ENCODE measurements at places on chromosomes 7 and 10.
A peak's percentile ranks its signal among the peaks of the same experiment; 100 is the strongest.

DNA sequence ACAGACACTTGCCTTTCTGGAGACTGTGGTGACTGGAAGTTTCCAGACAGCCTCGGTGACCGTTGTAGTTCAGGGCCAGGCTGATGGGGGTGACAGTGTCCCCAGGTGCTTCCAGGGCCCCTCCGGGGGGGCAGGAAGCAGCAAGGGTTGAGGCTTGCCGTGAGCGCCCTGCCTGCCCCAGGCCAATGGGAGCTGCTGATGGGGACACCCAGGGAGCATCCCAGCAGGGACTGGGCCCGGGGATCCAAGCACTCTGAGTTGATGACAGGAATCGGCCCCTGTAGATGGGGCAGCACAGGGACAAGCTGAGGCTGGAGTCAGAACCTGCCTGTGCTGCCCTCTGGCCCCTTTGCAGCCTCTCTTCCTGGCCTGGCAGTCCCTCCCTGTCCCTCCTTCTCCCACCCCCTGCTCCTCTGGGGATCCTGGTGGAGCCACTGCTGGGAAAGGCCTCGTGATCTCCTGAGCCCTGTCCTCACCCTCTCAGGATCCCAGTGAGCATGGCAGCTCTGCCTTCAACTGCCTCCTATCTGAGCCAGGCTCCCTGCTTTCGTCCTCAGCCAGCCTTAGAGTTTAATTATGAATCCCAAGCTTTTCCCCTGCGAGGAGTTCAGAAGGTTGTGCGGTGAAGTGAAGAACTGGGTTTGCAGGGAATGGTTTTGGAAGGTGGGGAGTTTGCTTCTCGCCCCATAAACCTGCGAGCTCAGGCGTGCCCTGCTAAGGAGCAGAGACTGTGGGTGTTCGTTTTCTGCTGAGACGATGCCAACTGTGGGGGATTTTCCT is 84.7 kb downstream of the ADCY1 start:
- no peak for DNase-seq
- H3K4me3 ChIP-seq = no peak overlapping the region
- H3K27me3 ChIP-seq = no peaks in the 10 kb centered on the region
- H3K4me1 ChIP-seq = no peaks in the 10 kb centered on the region
- no peak overlapping the region for H3K27ac ChIP-seq
- no peaks in the 10 kb centered on the region for H3K36me3 ChIP-seq

- H3K27me3 ChIP-seq = no peaks in the 10 kb centered on the region
- DNase-seq = no peak
Measured at GRCh38 chr10:73581918-73582317, 9.2 kb downstream of the USP54 start.

- no peaks in the 10 kb centered on the region for H3K36me3 ChIP-seq
- H3K4me1 ChIP-seq = peaks cover 4% of the 10 kb centered on the region
- H3K4me3 ChIP-seq = no peak overlapping the region
- no peak overlapping the region for H3K27ac ChIP-seq
Measured at GRCh38 chr10:68586606-68587305, 26.6 kb downstream of the TET1 start.

DNA sequence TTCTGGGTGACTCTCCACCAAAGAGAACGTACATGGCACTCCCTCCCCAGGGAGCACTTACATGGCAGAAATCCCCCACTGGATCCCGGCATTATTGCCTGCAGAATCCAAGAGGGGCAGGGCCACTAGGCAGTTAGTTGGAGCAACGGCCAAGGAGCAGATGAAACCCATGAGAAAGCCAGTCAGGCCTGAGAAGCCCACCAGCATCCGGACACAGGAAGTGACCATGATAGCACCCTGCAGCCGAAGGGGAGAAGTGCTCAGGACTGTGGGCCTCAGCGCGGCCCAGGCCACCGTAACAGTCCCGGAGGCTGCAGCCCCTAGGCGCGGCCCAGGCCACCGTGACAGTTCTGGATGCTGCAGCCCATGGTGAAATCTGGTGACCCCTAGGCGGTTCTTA is 43.5 kb downstream of the STRA8 start:
- H3K27me3 ChIP-seq = peaks cover 16% of the 10 kb centered on the region
- H3K4me3 ChIP-seq = no peak overlapping the region
- no peak overlapping the region for H3K27ac ChIP-seq
- H3K4me1 ChIP-seq = peaks cover 14% of the 10 kb centered on the region

DNA sequence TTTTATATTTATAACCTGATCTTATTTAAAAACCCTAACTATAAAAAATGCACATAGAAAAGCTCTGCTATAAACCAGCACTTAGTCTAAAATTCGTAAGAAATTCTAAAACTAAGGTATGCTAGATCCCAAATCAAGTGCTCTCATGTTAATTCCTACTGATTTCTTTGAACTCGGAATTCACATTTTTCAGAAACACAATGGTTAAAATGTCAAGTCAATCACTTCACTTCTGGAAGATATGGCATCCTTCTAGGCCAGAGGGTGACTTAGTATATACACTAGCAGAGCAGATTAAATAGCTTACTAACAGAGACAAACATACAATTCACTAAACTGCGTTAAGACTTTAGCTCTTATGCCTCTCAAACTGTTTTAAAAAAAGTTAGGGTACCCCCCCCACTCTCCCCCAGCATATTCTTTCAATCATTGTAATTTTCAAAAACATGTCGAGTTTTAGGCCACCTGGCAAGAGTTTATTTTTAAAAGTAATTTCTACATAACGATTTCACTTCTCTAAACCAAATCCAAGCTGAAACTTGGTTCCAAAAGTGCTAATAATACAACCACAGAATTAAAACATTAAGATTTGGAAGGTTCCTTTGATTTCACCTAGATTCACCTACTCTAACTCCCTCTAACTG is 129.4 kb downstream of the NRBF2 start:
- peaks cover 57% of the 10 kb centered on the region for H3K4me1 ChIP-seq
- H3K27ac ChIP-seq = peak overlapping the region; percentile 64
- no peaks in the 10 kb centered on the region for H3K27me3 ChIP-seq

- no peak overlapping the region for H3K4me3 ChIP-seq
- H3K27me3 ChIP-seq = no peaks in the 10 kb centered on the region
- H3K36me3 ChIP-seq = peaks cover 90% of the 10 kb centered on the region
Measured at GRCh38 chr10:99711129-99711719, 20.7 kb downstream of the COX15 start.

- H3K4me1 ChIP-seq = peaks cover 53% of the 10 kb centered on the region
- peak; percentile 46 for DNase-seq
- H3K4me3 ChIP-seq = peak overlapping the region; percentile 95
- peaks cover 44% of the 10 kb centered on the region for H3K36me3 ChIP-seq
- peak overlapping the region; percentile 100 for H3K27ac ChIP-seq
Measured at GRCh38 chr7:100539436-100540006, 518 bp downstream of the AGFG2 start.

- H3K4me3 ChIP-seq = no peak overlapping the region
- no peak overlapping the region for H3K27ac ChIP-seq
- DNase-seq = no peak
- no peaks in the 10 kb centered on the region for H3K36me3 ChIP-seq
Measured at GRCh38 chr7:111853201-111853990, 291.1 kb upstream of the IMMP2L start.

- H3K4me3 ChIP-seq = no peak overlapping the region
- H3K27me3 ChIP-seq = peaks cover 7% of the 10 kb centered on the region
- no peak for DNase-seq
Measured at GRCh38 chr10:45160271-45160670, 155.1 kb downstream of the OR13A1 start.

DNA sequence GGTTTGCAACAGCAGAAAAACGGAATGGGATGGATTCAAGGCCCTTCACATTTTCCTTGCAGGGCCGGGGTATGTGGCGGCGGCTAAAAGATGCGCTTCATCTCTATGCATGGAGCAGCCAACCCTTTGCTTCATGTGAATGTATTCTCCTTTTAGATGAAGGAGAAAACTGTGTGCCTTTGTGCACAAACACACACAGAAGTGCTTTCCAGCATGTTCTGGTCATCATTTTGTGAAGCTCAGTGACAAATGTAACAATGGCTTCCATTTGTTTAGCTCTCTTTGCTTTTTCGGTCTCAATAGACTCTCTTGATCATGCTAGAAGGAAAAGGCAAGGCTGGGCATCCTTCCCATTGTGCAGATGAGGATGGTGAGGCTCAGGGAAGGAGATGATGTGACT is 161.7 kb upstream of the MKI67 start:
- H3K36me3 ChIP-seq = no peaks in the 10 kb centered on the region
- peaks cover 41% of the 10 kb centered on the region for H3K27me3 ChIP-seq
- H3K4me1 ChIP-seq = no peaks in the 10 kb centered on the region
- no peak overlapping the region for H3K4me3 ChIP-seq
- DNase-seq = no peak

GRCh38 chr10:2619472-2619871 is 447.9 kb upstream of the PFKP start:
- no peak overlapping the region for H3K4me3 ChIP-seq
- no peaks in the 10 kb centered on the region for H3K36me3 ChIP-seq
- H3K27ac ChIP-seq = no peak overlapping the region
- DNase-seq = no peak
- no peaks in the 10 kb centered on the region for H3K4me1 ChIP-seq

DNA sequence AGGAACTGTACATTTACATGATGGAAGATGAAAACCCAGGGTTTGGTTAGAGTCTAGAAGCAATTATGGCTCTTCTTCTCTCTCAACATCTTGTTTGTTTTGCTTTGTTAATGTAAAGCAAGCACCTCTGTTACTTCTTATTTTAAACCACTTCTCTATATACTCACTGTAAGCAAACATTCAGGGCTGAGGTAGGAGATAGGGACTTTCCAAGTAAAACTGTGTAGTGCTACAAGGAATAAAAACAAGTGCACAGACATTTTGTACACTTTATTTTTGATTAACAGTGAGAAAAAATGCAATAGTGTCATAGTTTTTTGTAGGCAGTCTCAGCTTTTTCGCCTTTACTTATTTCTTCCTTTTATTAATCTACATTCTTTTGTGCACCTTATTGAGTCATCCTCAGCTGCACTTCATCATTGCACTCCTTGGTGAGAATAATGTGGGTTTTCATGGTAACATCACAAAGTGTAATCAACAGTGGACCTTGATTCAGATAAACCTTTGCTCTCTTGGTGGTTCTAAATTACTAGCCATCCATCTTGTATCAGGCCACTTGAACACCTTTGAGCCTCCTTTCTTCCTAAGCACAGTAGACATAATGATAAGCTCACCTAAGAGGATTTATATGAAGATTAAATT is 52.9 kb downstream of the ELMO1 start:
- no peak overlapping the region for H3K4me3 ChIP-seq
- no peaks in the 10 kb centered on the region for H3K27me3 ChIP-seq

GRCh38 chr10:44370731-44371248 is 14.1 kb downstream of the CXCL12 start:
- H3K27me3 ChIP-seq = peaks cover 6% of the 10 kb centered on the region
- H3K4me1 ChIP-seq = no peaks in the 10 kb centered on the region
- H3K4me3 ChIP-seq = no peak overlapping the region
- DNase-seq = no peak
- H3K36me3 ChIP-seq = no peaks in the 10 kb centered on the region

DNA sequence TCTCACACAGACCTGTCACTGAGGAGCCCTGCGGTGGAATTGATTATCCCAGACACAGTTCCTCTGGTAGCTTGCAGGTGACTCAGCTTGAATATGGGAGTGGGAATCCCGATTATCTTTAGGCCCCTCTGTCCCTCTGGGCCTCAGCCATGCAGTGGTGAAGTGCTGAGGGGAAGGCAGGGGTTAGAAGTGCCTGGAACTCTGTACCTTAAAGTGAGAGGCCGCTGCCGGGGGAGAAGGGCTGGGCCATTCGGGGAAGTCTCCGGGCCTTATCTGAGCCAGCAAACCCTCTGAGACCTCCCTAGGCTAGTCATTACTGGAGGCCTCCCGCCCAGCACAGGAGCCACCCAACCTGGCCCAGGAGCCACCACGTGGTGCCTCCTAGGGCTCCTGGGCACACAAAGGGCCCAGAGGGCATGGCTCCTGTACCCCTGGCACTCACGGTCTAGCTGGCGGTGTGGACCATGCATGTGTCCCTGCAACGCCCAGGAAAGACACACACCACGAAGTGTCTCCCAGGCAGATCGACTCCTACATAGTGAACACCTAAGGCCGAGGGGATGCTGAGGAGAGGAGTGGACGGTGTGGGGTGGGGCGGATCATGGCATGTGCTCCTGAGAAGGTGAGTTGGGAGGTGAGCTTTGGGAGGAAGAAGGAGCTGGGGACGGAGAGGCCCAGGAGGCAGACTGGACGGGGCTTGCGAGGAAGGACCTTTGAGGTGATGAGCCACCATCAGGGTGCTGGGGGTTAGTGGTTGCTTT is 56.2 kb downstream of the HK1 start:
- H3K4me1 ChIP-seq = peaks cover 85% of the 10 kb centered on the region
- H3K27me3 ChIP-seq = no peaks in the 10 kb centered on the region

GRCh38 chr7:121279060-121279620 is 49.7 kb upstream of the WNT16 start:
- peaks cover 21% of the 10 kb centered on the region for H3K4me1 ChIP-seq
- H3K27me3 ChIP-seq = peaks cover 45% of the 10 kb centered on the region
- no peak for DNase-seq
- H3K4me3 ChIP-seq = peak overlapping the region; percentile 30

- no peak overlapping the region for H3K27ac ChIP-seq
- peaks cover 61% of the 10 kb centered on the region for H3K4me1 ChIP-seq
- no peaks in the 10 kb centered on the region for H3K27me3 ChIP-seq
- H3K36me3 ChIP-seq = peaks cover 87% of the 10 kb centered on the region
- DNase-seq = no peak
Measured at GRCh38 chr7:92697414-92697813, 107.2 kb upstream of the FAM133B start.

DNA sequence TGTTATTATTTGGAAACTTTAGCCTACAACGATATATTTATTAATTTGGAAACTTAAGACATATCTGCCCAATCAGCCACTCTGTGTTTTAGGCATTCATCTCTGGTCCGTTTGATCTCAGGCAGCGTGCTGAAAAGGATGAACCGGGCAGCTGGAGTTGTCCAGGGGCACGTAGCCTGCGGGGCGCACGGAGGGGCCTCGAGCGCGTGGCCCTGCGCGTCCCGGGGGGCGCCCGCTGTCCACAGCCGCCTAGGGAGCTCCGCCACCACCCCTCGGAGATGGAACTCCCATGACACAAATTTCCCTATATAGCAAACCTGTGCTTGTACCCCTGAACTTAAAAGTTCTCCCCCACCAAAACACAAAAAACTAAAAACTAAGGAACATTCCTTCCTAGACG is 24.3 kb upstream of the MKI67 start:
- peak overlapping the region; percentile 72 for H3K4me3 ChIP-seq
- no peaks in the 10 kb centered on the region for H3K36me3 ChIP-seq
- DNase-seq = no peak
- no peak overlapping the region for H3K27ac ChIP-seq
- H3K27me3 ChIP-seq = peaks cover under 1% of the 10 kb centered on the region
- H3K4me1 ChIP-seq = peaks cover 25% of the 10 kb centered on the region

GRCh38 chr10:79250259-79250658 is 97.0 kb upstream of the PPIF start:
- peak overlapping the region; percentile 88 for H3K27ac ChIP-seq
- no peaks in the 10 kb centered on the region for H3K27me3 ChIP-seq
- no peak overlapping the region for H3K4me3 ChIP-seq
- H3K36me3 ChIP-seq = no peaks in the 10 kb centered on the region

DNA sequence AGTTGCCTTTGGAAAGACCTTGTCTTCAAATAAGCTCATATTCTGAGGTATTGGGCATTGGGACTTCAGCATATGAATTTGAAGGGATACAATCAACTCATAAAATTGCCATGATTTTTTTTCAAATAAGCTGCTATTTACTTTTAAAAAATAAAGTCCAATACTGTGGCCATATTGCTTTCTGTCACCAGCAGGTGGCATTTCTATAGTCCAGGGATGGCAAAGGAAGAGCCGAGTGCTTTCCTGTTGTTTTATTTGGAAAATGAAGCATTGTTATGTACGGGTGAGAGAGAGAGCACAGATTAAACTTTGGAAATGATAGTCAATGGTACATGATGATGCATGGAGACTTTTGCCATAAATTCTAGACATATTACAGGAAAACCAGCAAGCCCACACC is 104.1 kb upstream of the DPP6 start:
- H3K4me1 ChIP-seq = no peaks in the 10 kb centered on the region
- no peaks in the 10 kb centered on the region for H3K27me3 ChIP-seq
- H3K36me3 ChIP-seq = no peaks in the 10 kb centered on the region
- DNase-seq = no peak

All from activated T-cell treated with anti-CD3 and anti-CD28 coated beads, Interleukin-2, amount 50 U/mL, for 24 hours (primary cell).